SK-N-SH (cell line): ENCODE measurements at places on chromosomes 5 and 9. TPM values are rescaled to one million over a fixed set of nuclear protein-coding genes. Genes with fewer than 3 reads are reported as not detected.

The PCDHB10 gene
- polyA plus RNA-seq: 1.4 and 1.5 TPM in 2 replicates

GRCh38 chr9:87722393-87723088 lies 3.4 kb upstream of the CTSL start:
- no peak for DNase-seq

The WDR38 gene
- polyA plus RNA-seq: not detected in 2 replicates

DNA sequence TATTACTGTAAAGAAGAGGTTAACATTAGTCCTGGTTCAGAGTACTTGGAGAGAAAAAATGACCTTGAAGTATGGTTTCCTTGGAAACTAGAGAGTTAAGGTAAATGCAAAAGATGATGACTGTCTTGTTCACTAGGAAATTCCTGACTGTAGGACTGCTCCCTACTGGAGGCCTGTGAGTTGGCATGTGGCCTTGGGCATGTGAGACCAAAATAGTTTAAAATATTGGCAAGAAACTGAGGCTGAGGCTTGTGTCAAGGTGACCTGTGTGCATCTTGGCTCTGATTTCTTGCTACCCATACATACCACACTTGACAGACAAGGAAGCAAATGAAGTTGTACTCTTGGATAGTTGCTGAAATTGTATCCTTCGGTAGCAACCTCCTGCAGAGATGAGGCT lies 96.5 kb downstream of the TARS1 start:
- DNase-seq: no peak

DNA sequence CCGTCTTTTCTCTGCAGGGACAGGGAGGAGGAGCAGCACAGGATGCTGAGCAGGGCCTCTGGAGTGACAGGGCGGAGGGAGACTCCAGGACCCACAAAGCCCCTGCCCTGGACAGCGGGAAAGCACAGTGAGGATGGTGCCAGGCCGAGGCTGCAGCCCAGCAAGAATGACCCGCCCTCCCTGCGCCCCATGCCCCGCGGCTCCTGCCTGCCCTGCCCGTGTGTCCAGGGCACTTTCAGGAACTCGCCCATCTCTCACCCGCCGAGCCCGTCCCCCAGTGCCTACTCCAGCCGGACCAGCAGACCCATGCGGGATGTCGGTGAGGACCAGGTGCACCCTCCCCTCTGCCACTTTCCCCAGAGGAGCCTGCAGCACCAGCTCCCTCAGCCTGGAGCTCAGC lies 9.1 kb upstream of the EXOC3 start:
- DNase-seq: no peak

DNA sequence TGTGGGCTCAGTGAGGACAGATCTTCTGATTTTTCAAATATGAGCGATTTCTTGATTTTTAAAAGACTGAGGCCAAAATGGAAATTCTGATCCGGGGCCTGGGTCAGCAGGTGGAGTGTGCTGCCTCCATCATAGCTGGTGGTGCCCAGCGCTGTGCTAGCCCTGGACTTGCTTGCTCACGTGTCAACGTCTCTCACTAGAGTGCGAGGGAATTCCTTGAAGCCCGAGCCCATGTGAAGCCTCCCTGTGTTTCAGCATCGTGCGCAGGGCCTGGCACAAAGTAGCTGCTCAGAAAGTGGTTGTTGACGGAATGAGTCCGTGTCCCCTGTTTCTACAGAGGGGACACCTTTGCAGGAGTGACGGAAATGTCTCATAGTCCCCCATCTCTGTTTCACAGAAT lies 50.5 kb downstream of the RGS3 start:
- no peak for DNase-seq

DNA sequence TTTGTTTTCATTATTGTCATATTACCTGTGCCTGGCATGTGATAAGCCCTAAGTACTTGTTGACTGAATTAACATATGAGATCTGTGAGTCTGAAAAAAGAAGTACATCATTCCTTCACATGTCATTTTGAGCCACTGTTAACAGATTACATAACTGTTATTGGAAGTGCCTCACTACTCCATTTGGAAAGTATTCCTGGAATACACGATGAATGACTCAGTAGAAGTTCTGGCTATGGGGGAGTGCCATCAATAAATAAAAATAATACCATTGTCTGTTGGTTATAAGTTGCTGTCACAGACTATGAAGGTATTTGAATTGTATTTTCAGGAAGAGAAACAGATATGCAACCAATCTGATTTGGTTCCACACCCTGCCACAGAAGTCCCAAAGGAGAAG lies 12.9 kb downstream of the NIPSNAP3B start:
- DNase-seq: no peak

The ZNF462 gene
- polyA plus RNA-seq: 5.2 and 5.5 TPM in 2 replicates

The NDUFAF2 gene
- polyA plus RNA-seq: 25.9 and 33.4 TPM in 2 replicates

The IFNB1 gene
- polyA plus RNA-seq: not detected in 2 replicates

- DNase-seq: no peak
These were observed 22.5 kb upstream of the ARL14EPL start for GRCh38 chr5:116009806-116010205.

The SREK1IP1 gene
- polyA plus RNA-seq: 1.2 TPM in 2 replicates

The C9orf50 gene
- polyA plus RNA-seq: 0.24 and 0.30 TPM in 2 replicates
